ENCODE measurements at places on chromosomes 6 and 20.

DNA sequence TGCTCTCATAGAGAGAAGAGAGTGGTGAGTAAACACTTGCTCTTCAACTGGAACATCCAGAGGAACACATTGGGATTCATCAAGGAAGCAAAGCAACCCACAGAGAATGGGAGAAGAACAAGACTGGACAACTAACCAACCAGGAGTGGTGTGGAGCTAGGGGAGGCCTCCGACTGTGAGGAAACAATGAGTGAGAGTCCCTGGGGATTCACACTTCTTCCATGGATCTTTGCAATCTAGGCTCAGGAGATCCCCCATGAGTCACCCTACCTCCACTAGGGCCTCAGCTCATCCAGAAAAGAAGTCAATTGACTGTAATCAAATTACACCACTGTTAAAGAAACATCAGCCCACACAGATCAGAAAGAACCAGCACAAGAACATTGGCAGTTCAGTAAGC lies 42.3 kb upstream of the CLVS2 start:
- no peak for DNase-seq

DNA sequence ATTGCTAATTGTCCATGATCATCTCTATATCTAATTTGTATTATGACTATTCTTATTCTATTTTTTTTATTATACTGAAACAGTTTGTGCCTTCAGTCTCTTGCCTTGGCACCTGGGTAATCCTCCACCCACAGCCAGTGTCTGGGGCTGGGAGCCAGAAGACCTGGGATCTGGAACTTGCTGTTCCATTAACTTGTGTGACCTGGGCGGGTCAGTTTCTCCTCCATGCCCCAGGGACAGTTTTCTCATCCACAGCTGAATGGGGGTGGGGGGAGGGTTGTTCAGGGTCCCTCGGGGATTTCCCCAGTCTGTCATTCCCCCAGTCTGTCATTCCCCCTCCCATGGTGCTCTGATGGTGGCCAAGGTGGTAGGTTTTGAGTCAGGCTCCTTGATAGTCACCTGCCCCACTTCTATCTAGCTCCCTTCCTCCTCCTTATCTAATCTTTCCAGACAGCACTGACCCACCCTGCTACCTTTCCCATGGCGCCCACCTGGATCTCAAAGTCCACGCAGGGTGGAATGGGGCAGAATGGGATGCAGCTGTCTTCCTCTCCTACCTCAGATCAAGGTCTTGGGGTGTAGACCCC lies 10.9 kb downstream of the ITPR3 start:
- DNase-seq, result no peak

DNA sequence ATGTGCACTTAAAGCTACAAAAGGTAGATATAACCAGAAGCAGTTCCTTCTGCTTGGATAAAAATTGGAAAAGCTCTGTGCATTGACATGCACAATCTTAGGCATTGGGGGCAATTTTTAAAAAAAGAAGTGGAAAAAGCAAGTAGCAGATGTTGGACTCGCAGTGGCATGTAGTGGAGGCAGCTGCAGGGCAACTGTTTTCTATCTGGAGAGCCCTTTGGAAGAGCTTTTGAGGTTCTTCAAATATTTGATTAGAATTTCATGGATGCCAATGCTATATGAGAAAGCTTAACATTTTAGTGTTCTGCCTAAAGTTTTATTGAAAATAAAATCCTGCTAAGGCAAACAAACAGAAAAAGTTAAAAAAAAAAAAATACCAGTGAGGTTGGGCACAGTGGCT lies 388.3 kb upstream of the RNF217 start:
- DNase-seq, result no peak

GRCh38 chr6:112253498-112253840 lies 898 bp downstream of the LAMA4 start:
- no peak for DNase-seq
